Activated B cell treated with CpG ODN at 0.5 μM for 24 hours (primary cell): ENCODE measurements at places on chromosomes 1 and 21. TPM values are rescaled to one million over a fixed set of nuclear protein-coding genes. Genes with fewer than 3 reads are reported as not detected.

The AADACL3 gene
- not detected in 2 replicates for total RNA-seq

The C1orf116 gene
- 0.09 TPM in 1 of 2 replicates, not detected in the other for total RNA-seq

The CFAP107 gene
- total RNA-seq, result not detected in 2 replicates

The RNF186 gene
- not detected in 2 replicates for total RNA-seq

The S100A9 gene
- 2.6 and 4.0 TPM in 2 replicates for total RNA-seq

The GSTM4 gene
- 13.1 and 13.7 TPM in 2 replicates for total RNA-seq

The BEND5 gene
- 14.5 and 17.9 TPM in 2 replicates for total RNA-seq

The OR2AJ1 gene
- total RNA-seq, result not detected in 2 replicates

The COL6A2 gene
- total RNA-seq, result 0.40 and 1.4 TPM in 2 replicates

The CRNN gene
- total RNA-seq, result not detected in 2 replicates

The SNX7 gene
- not detected in 2 replicates for total RNA-seq

The LEFTY2 gene
- not detected in 2 replicates for total RNA-seq

The MRPS14 gene
- total RNA-seq, result 36.5 and 36.9 TPM in 2 replicates

The KIRREL1 gene
- total RNA-seq, result not detected in 2 replicates

The S1PR1 gene
- total RNA-seq, result 77.7 and 85.2 TPM in 2 replicates

The CELA2B gene
- not detected in 2 replicates for total RNA-seq

The IL19 gene
- not detected in 2 replicates for total RNA-seq

The LCE3D gene
- not detected in 2 replicates for total RNA-seq

The RGS7 gene
- total RNA-seq, result 0.39 and 0.49 TPM in 2 replicates

The HES4 gene
- total RNA-seq, result 0.67 and 1.2 TPM in 2 replicates

The LRRC71 gene
- total RNA-seq, result not detected in 2 replicates

The FCMR gene
- total RNA-seq, result 134 and 146 TPM in 2 replicates

The STIL gene
- total RNA-seq, result 2.6 and 4.2 TPM in 2 replicates

The SUMO3 gene
- 63.2 and 66.0 TPM in 2 replicates for total RNA-seq

The TAS1R1 gene
- total RNA-seq, result not detected in 2 replicates

The OPTC gene
- not detected in 2 replicates for total RNA-seq

The MAEL gene
- not detected in 2 replicates for total RNA-seq

The OR2T11 gene
- 1.7 and 4.3 TPM in 2 replicates for total RNA-seq

The CFAP74 gene
- total RNA-seq, result not detected in 2 replicates

The FALEC gene
- total RNA-seq, result 1.1 TPM in 1 of 2 replicates, not detected in the other

The GUCA2A gene
- not detected in 2 replicates for total RNA-seq

The METTL25B gene
- 54.5 and 56.7 TPM in 2 replicates for total RNA-seq

The AMY2B gene
- total RNA-seq, result 17.3 and 19.7 TPM in 2 replicates

The ASAP3 gene
- total RNA-seq, result 1.9 and 3.1 TPM in 2 replicates

The OSCP1 gene
- total RNA-seq, result 1.2 and 1.8 TPM in 2 replicates

The NCF2 gene
- total RNA-seq, result 101 TPM in 2 replicates

The ZFP69B gene
- 8.9 and 10.4 TPM in 2 replicates for total RNA-seq

The KPNA6 gene
- 58.7 and 60.3 TPM in 2 replicates for total RNA-seq

The AVPR1B gene
- total RNA-seq, result not detected in 2 replicates

The CNR2 gene
- total RNA-seq, result 44.5 and 51.0 TPM in 2 replicates

The SPRR4 gene
- not detected in 2 replicates for total RNA-seq

The ZBTB8B gene
- 0.02 TPM in 1 of 2 replicates, not detected in the other for total RNA-seq

The RPS8 gene
- total RNA-seq, result 3,767 and 4,240 TPM in 2 replicates

The SPRR2B gene
- total RNA-seq, result not detected in 2 replicates

The EYA3 gene
- total RNA-seq, result 26.7 and 31.0 TPM in 2 replicates

The CD53 gene
- 491 and 522 TPM in 2 replicates for total RNA-seq

The PCSK9 gene
- total RNA-seq, result not detected in 2 replicates

The LCE2A gene
- total RNA-seq, result not detected in 2 replicates

The AADACL4 gene
- total RNA-seq, result not detected in 2 replicates

The OLIG2 gene
- total RNA-seq, result not detected in 2 replicates

The AIRE gene
- 0.10 TPM in 1 of 2 replicates, not detected in the other for total RNA-seq

The FCN3 gene
- total RNA-seq, result not detected in 2 replicates

The SV2A gene
- total RNA-seq, result 0.07 and 0.12 TPM in 2 replicates

The MSH4 gene
- total RNA-seq, result 1.2 and 1.4 TPM in 2 replicates
